ENCODE measurements at places on chromosomes 13 and 19.

- DNase-seq, result no peak
Measured at GRCh38 chr19:1274081-1274851, 1.1 kb upstream of the FAM174C start.

- DNase-seq, result no peak
Measured at GRCh38 chr13:87903553-87903952, 232.4 kb downstream of the SLITRK5 start.

DNA sequence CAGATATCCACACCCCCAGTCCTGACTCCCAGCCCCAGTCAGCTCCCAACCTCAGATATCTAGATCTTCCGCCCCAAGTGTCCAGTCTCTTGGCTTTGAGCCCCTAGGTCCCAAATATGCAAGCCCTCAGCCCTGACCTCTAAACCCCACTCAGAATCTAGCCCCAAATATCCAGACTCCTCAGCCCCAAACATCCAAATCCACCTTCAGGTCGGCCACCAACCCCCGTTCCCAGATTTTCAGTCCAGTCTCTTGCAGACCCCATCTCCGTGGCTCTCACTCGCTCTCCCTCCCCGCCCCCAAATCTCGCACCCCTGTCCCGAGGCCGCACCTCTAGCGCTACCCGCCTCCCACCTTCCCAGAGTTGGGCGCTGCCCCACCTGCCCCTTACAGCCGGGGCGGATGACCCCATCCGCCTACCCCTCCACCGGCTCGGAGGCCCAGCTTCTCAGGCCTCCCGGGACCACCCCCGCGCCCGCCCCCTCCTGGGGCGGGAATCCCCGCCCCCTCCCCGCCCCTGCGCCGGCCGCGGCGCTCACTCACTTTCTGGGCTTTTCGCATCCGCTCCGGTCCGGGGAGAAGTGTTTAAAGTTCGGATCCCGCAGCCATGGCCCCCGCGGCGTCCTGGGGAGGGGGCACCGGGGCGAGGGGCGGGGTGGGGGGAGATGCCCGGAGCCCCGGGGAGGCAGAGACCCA, 604 bp downstream of the ERFL start:
- DNase-seq, result no peak

DNA sequence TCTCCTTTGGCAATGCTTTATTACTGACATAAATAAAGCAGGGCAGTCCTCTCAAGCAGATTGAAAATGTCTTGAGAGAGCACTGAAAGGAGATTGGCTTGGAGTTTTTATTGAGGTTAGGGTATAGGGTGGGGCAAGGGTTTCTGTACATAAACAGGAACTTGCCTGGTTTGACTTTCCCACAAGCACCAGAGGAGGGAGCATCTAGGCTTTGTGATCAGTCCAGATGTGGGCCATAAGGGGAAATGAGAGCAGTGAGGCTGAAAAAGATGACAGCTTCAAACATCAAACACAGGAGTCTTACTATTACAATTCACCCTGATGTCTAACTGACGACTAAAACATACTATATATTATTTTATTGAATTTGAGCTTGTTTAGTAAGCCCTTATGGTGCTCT, 260.9 kb downstream of the MTUS2 start:
- DNase-seq, result no peak

DNA sequence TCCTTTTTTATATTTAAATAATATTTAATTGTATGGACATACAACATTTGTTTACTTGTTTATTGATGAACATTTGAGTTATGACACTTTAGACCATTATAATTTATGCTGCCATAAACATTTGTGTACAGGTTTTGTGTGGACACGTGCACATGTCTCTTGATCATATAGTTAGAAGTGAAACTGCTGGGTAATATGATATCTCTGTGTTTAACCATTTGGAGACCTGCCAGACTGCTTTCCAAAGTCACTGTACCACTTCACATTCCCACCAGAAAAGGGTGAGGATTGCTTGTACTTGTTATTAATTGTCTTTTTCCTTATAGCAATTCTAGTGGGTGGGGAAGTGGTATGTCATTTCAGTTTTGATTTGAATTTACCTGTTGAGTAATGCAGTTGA, 145.6 kb upstream of the KLHL1 start:
- no peak for DNase-seq

DNA sequence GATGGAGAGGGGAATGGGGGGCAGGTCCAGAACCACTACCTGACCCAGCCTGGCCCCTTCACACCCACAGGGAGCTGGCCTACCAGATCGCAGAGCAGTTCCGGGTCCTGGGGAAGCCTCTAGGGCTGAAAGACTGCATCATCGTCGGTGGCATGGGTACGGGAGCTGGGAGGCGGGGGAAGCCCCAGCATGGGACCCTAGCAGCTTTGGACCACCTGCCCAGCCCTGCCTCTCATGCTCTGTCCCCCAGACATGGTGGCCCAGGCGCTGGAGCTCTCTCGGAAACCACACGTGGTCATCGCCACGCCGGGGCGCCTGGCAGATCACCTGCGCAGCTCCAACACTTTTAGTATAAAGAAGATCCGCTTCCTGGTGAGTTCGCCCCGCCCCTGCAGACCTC, 2.1 kb downstream of the DDX49 start:
- no peak for DNase-seq

DNA sequence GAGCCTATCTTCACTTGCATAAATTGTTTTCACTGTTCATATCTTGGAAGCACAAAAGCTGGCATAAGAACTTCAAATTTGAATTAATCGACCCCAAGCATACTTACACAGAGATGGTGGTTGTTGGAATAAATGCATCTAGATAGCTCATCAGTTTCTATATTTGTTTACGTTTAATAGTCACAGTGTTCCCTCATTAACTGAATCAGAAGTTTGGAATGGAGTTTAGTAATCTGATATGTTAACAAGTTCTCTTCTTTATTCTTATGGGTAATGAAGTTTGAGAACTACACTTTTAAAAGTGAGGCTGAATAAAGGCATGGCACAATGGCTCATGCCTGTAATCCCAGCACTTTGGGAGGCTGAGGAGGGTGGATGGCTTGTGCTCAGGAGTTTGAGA, 886.7 kb upstream of the PCDH20 start:
- DNase-seq, result no peak

DNA sequence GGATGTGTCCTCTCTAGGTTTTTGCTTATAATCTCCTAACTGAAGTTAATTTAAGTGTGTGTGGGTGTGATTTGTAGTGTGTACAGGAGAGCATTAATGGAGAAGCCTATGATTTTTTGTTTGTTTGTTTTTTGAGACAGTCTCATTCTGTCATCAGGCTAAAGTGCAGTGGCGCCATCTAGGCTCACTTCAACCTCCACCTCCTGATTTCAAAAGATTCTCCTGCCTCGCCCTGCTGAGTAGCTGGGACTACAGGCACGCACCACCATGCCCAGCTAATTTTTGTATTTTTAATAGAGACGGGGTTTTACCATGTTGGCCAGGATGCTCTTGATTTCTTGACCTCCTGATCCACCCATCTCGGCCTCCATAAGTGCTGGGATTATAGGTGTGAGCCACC, 20.6 kb downstream of the ZNF701 start:
- DNase-seq, result no peak

GRCh38 chr13:62119739-62120700, 704.4 kb upstream of the PCDH20 start:
- no peak for DNase-seq

DNA sequence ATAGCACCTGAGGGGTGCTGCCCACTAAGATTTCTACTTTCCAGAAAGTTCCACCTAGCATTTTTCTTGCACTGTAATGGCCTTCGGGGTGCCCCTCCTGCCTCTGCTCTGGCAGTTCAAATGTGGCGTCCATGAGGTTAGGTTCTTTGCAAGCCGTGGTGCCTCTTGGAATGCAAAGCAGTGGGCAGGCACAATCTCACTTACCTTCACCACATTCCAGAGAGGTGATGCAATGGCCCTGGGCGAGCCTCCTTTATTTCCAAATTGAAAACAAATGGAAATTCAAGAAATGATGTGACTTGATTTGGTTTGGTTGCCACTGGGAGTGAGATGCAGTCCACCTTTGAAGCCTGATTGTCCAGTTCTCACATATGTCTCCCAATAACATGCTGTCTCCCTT, 46.9 kb downstream of the FGF9 start:
- no peak for DNase-seq

DNA sequence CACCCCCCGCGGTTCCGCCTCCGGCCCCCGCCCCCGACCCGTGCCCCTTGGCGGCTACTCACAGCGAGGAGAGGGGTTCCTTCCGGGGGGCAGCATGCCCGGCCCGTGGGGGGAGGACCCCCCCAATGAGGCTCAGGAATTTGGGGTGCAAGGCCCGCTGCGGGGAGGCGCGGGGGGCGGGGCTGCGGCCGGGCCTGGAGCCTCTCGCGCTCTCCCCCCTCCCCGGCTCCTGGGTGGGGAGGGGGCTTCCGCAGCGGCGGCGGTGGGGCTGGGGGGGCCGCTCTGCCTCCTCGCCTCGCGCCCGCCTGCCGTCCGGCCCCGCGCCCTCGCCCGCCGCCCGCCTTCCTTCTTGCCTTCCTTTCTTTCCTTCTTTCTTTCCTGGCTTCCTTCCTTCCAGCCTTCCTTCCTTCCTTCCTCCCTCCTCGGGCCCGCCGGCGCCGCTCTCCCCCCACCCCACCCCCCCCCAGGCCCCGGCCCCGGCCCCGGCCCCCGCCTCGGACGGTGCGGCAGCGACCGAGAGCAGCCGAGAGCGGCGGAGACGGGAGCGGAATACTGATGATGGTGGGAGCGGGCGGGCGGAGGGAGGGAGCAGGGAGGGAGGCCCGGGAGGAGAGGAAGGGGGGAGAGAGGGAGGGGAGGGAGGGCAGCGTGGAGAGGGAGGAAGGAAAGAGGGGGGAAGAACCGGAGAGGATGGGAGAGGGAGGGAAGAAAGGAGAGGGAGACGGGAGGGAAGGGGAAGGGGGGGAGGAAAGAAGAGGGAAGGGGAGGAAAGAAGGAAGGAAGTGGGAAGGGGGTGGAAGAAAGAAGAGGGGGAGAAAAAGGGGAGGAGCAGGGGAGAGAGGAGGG, at the start of gene LRRC4B:
Gene LRRC4B, minus strand, starts transcription at position 554 of the 846 bp plus-strand sequence. CDS start 19,597 bp downstream, outside the sequence.
- DNase-seq, result no peak

DNA sequence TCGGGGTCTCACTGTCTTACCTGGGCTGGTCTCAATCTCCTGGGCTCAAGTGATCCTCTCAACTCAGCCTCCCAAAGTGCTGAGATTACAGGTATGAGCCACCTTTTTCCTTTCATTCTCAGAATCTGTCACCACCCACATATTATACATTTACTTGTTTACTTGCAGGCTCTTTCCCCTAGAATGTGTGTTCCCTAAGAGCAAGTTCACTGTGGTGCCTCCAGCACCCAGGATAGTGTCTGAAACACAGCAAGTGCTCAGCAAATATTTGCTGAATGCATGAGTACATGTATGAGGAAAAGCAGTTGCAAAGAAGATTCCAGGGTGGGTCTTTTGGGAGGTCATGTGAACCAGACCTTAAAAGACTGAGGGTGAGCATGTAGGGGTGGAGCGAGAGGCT, 96.8 kb downstream of the RGCC start:
- DNase-seq, result no peak

DNA sequence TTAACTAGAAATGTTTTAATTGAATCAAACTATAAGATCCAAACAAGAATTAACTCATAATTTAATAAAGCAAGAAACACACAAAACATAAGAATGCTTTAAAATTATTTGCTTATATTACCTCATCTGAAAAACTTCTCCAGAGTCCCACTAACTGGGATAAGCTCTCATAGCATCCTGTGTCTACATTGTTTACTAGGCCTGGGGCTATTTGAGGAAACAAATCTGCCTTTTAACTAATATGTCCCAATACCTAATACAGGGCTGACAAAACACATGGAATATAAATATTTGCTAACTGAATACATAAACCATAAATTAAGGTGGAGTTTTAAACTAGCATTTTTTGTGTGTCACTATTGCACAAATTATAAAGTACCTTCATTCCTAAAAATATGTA, 1399.8 kb upstream of the SLC10A2 start:
- no peak for DNase-seq

DNA sequence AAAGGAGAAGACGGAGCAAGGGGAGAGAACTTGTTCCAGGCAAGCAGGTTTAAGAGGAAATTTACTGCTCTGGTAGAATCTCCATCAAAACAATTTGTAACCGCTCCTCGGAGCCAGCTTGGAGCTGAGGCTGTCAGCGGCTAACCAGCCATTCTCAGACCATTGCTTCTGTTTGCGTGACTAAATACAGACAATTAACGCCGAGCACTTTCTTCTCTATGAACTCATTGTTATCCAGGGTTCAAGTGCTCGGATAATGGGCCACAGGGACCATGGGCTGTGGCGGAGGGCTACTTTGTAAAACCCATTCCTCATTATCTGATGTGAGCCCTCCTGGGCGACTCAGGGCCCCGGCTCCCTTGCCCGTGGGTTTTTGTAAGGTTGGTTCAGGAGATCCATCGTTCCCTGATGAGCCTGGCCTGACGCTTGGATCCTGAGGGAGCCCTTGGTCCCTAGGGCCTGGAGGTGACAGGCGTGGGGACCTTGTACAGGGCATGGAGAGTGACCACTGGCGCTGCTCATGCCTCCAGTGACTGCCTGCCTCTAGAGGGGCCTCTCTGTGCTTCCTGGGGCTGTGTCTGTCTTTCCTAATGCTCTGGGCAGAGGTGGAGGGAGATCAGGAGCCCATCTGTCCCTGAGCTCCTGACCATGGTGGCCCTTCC, 61.5 kb upstream of the ZNF536 start:
- no peak for DNase-seq

- DNase-seq, result no peak
Measured at GRCh38 chr13:33322965-33323668, 37.6 kb upstream of the STARD13 start.

- DNase-seq, result no peak
Measured at GRCh38 chr13:59534806-59535205, 628.9 kb downstream of the DIAPH3 start.
